ENCODE measurements at places on chromosomes 4 and X.
A peak's percentile ranks its signal among the peaks of the same experiment; 100 is the strongest.

DNA sequence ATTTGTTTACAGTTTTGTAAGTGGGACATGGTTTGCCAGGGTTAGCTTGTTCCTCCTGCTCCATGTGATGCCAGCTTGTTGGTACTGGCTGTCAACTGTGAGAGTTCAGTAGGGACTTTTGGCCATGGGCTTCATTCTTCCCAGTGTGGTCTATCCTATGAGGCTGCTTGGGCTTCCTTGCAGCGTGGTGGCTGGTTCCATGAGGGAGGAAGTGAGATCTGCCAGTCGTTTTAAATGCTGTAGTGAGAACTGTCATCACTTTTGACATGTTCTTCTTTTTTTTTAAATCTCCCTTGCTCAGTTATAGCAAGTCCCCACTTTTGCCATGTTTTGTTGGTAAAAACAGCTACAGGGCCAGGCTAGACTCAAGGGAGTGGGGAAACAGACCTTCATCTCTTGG, 15.9 kb downstream of the NSD2 start:
- no peak for DNase-seq

- DNase-seq = no peak
Observed at GRCh38 chr4:90145319-90145718, 18.1 kb downstream of the CCSER1 start.

GRCh38 chrX:46994096-46994495, 81.9 kb downstream of the JADE3 start:
- no peak for DNase-seq

- no peak for DNase-seq
Observed at GRCh38 chr4:75834095-75834771, 68.0 kb downstream of the PPEF2 start.

DNA sequence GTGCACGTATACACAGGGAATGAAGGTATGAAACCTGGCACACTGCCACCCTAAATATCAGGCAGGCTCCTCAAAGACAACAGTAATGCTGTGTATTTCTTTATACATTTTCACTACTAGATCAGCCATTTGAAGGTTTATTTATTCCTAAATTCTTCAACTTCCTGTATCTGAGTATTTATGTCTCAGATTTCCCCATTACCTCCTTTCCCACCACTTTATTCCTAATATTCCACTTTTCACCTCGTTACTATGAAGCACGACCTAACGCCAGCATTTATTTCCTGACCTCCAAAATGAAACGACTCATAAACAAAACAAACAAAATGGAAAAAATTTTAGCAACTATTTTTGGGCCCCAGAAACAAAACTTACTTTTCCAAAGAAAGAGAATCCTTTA, 69.6 kb downstream of the MAML3 start:
- no peak for DNase-seq

DNA sequence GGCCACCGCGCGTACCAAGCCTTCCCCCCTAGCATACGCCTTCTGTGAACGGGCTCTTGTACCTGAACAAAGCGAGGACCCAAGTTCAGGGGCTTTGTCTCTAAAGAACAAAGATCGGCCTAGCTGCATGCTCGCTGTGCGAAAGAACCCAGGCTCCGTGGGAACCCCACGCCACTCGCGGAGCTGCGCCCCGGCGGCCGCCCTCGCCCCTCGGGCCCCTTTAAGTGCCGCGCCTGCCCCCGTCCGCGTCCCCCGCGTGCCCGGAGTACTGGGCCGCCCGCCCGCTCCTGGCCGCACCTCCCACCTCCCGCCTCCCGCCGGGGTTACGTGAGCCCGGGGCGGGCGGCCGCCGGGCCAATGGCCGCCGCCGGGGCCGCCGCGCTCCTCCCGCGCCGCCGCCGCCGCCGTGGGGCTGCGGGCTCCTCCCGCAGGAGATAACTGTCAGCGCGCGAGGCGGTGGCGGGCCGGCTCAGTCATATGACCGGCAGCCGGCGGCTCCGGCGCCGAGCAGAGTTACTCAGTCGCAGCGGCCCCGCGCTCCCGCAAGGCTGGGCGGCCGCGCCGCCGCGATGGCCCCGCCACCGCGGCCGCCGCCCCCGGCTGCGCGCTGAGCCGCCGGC, at the start of gene FNIP2:
Gene FNIP2 (plus strand): TSS at position 472 of the 620 bp plus-strand sequence. CDS start 187 bp downstream, outside the sequence.
- DNase-seq = no peak

DNA sequence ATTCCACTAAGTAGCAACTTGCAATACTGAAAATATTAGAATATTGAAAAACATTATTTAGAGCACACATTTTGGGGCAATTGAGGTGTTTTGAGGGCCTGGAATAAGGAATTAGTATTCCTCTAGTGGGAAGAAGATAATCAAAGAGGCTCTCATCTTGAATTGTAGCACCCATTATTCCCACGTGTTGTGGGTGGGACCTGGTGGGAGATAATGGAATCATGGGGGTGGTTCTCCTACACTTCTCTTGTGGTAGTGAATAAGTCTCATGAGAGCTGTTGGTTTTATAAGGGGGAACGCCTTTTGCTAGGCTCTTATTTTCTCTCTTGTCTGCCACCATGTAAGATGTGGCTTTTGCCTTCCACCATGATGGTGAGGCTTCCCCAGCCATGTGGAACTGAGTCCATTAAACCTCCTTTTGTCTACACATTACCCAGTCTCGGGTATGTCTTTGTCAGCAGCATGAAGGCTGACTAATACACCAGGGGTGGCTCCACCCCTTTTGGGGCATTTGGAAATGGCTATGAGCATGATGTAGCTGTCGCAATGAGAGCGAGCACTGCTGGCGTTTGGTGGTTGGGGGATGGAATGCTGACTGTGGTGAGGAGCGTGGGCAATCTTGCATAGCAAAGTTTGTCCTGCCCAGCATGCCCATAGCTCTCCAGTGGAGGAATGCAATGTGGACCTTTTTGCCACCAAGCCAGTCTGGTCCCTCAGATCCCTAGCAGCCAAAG, 308.2 kb downstream of the FRMPD4 start:
- no peak for DNase-seq

DNA sequence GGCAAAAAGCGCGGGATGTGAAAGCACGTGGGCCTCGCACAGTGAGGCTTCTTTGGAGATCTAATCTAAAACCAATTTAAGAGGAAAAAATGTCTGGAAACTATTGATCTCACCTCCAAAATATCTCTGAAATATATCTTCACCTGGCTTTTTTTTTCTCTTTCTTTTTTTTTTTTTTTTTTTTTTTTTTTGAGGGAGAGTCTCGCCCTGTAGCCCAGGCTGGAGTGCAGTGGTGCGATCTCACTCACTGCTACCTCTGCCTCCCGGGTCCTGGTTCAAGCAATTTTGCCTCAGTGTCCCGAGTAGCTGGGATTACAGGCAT, 383 bp upstream of the ZMAT1 start:
- DNase-seq = no peak

GRCh38 chr4:137659431-137659830, 127.1 kb upstream of the PCDH18 start:
- DNase-seq = no peak

DNA sequence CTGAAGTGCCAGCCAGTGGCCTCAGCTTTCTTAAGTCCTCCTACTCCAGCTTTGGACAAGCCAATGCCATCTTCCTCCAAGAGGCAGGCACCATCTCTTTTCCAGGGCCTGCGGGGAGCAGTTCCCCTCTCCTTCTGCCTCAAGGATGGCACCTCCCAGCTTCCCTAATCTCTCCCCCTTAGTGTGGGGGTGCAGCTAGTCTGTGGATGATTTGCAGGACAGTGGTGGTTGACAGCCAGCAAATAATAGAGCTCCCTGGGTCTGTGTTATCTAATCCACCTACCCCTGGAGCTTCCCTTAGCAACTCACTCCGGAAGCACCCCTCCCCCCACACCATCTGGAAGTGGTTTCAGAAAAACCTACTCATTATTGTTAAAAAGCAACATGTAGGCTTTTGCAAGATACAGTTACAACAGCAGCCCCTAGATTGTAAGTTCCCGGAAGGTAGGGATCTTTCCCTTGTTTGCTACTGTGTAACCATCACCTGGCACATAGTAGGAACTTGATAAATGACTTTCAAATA, 247.1 kb downstream of the BCOR start:
- DNase-seq = no peak

DNA sequence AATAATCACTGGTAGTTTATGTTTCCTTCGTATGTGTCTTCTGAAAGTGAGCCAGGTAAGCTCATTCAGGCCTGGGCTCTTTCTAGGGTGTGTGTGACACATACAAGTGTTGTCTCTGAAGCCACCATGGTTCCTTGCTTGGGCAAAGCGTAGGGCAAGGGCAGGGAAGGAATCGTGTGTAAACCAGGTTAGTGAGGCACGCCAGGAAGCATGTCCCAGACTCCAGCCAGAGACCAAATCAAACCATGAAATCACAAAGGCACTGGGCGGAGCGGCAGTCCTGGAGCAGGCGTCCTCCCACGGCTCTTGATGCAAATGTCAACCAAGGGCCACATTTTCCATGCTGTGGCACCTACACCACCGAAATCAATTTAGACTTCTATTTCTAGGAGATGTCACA, 67.0 kb downstream of the NYX start:
- DNase-seq = no peak

DNA sequence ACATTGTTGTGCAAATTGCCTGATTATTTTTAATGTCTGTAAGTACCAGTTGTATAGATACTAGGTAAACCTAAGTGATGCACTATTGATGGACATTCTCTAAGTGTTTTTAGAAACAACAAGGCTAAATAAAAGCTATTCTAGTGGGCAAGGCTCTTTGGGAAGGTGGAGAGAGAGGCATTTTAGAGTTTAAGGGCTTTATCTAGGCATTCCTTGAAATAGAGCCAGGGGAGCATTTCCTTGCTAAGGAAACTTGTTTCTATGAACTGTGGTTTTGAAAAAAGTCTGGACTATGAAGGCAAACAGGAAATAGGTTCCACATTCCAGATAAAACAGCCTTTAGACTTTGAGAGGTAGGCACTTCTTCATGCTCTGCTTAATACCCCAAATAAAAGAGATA, 23.8 kb downstream of the BMX start:
- peak; percentile 11 for DNase-seq

GRCh38 chrX:110432906-110433215, 74.2 kb downstream of the RTL9 start:
- DNase-seq = no peak

GRCh38 chrX:13829983-13830382, 13.1 kb upstream of the GPM6B start:
- no peak for DNase-seq

- DNase-seq = no peak
Observed at GRCh38 chr4:149306537-149306936, 509.1 kb downstream of the IQCM start.

DNA sequence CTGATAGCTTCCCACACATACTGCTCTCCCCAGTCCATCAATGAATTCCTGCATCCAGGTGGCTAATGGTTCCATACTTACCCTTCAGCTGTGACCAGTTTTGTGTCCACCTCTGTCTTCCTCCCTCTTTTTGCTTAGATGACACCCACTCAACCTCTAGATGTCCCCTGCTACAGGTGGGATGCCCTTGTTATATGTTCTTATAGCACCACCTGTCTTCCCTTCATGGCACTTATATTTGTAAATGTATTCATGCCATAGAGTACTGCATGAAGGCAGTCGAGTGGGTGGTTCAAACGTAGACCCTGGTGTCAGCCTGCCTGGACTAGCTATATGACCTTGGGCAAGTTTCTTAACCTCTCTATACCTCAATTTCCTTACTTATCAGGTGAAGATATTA, 6.5 kb upstream of the USP46 start:
- DNase-seq = no peak

- DNase-seq = peak; percentile 43
Observed at GRCh38 chrX:151754047-151754429, 19.5 kb downstream of the CNGA2 start.

DNA sequence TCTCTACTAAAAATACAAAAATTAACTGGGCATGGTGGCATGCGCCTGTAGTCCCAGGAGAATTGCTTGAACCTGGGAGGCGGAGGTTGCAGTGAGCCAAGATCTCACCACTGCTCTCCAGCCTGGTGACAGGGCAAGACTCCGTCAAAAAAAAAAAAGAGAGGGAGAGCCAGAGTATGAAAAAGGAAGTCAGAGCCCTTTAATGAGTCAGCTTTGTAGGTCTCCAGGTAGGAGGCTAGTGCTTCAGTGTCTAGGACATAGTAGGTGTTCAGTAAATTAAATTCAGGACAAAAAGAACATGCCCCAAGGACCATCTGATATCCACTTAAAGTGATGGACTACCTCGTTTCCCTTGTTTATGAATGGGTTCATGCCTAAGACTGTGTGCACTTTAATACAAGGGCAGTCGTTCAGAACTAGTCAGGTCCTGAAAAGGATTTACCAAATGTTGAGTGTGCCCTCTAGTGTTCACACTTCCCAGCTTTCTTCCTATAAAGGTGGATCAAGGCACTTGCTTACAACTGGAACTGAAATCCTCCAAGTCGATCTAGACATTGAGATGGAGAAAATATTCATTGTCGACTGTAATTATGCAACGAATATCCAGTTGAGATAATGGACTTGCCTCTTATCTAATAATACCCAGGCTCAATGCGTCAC, 29.0 kb downstream of the F9 start:
- DNase-seq = peak; percentile 14

DNA sequence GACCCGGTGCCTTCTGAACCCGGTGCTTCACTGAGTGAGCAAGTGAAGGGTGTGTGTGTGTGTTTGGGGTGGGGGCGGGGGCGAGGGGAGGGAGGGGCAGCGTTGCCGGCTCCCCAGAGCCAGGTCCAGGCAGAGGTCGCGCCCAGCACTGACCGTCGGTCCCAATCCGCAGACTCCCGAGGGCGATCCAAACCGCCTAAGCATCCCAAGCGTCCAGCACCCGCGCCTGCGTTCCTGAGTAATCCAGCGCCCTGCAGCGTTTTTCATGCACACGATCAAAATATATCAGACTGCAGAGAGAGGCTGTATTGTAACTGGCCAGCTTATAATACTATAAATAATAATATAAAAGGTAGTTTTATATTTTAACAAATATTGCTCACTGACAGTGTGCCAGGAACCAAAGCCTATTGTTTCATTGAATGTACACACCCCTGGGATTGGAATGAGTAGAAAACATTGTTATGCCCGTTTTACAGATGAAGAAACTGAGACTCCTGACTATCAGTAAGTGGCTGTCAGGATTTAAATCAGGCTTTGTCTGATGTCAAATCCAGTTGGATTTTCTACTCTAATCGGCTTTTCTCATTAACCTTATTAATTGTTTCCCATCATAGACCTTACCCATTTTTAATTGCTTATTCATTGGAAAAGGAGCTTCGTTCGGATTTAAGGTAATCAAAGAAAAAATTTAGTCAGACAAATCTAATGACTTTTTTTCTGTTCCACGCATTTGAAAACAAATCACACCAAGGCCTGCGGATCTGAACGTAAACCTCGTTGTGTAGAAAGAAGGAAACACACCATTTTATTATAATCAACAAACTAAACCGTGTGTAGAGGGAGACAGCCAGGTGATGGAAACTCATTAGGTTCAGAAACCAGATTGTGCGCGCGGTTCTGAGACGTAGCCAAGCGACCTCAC, 4.0 kb upstream of the NKX3-2 start:
- DNase-seq = no peak

DNA sequence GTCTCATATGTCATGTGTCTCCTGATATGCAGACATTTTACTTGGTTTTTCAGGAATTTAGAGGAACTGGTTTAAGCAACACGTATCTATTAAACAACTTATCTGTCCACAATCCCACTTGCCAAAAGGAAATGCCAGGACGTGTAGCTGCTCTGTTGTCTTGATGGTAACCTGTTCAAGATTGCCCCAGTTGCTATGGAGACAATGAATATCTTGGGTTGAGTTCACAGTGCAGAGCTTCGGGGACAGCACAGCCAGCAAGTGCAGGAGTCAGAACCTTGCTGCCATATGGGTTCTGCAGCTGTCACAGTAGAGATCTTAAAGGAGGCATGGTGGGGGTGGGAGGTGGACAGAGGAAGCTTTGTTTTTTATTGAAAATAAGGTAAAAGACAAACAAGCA, 28.7 kb upstream of the FAM9B start:
- no peak for DNase-seq

Data from HS-5 (cell line).